ENCODE measurements at places on chromosomes 11 and 22.

GRCh38 chr11:112795911-112796649 lies 165.1 kb upstream of the NCAM1 start:
- DNase-seq = no peak

DNA sequence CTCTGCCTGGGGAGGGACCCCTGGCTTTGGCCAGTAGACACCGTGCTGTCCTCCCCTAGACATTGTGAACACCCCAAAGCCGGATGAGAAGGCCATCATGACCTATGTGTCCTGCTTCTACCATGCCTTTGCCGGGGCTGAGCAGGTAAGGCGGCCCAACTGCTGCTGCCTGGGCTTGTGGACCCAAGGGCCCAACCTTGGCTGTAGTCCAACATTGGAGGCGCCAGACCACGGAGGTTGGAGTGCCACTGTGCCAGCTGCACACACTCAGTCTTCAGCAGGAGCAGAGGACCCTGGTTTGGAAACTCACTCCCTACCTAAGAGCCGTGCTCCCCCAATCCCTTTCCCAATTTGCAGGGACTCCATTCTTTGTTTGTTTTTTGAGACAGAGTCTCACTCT lies 9.4 kb downstream of the ACTN3 start:
- DNase-seq = no peak

DNA sequence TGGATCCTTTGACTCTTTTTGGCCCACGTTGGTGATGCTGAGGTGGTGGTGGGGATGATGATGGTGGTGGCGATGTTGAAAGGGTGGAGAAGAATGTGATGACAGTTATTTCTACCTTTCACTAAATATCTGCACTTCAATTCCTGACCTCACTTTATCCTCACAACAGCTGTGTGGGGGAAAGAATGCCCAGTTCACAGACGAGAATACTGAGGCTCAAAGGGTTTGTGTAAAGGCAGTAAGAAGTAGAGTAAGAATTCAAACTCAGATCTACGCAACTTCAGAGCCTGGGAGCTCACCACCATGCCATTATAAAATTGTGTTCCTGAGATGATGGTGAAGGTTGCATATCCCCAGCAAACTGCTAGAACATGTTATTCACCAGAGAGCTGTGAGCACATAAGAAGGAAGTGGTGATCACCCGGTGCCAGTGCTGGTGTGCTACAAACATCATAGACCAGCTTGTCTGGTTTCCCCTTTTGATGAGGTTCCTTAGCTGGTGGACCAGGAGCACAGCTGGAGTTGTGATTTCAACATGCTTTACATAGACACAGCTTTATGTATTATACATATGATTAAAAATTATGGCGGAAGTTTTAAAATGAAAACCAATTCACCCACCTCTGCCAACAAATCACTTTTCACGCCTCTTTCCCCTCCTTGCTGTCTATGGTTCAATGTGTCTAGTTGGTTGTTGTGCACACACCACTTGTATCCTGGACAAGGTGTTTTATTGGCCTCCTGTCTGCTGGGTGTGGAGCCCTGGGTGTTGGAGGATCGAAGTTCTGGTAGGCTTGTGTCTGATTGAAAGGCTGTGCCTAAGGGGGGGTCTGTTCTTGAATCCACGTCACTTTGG lies 6.2 kb downstream of the ST14 start:
- no peak for DNase-seq

DNA sequence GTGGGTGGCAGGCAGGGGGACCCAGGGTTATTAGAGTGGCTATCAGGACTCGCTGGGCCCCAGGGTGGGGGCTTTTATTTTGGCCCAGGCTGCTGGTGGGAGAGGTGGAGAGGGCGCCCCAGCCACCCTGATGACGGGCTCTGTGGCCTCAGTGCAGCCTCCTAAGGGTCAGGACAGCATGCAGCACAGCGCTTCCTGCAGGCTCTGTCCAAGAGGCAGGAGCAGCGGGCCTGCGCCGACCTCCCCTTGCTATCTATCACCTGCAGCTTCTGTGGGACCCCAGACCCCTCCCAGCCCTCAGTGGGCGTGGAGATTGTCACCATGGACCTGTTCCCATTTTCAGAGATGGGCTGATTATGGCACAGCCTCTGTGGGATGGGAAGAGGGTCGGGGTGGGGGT lies 54.3 kb upstream of the PPARA start:
- no peak for DNase-seq

Measured in stimulated activated CD8-positive, alpha-beta memory T cell treated with anti-CD3 and anti-CD28 coated beads, Interleukin-15, amount 100 ng/mL, for 4 hours (primary cell).